ENCODE measurements at places on chromosomes 5 and 9. TPM values are rescaled to one million over a fixed set of nuclear protein-coding genes. Genes with fewer than 3 reads are reported as not detected.

- H3K27ac ChIP-seq = peak overlapping the region; percentile 88
- H3K36me3 ChIP-seq = no peaks in the 10 kb centered on the region
- no peaks in the 10 kb centered on the region for H3K27me3 ChIP-seq
- peaks cover 35% of the 10 kb centered on the region for H3K4me1 ChIP-seq
- peak overlapping the region; percentile 60 for H3K4me3 ChIP-seq
Observed at GRCh38 chr5:65483546-65484346, 2.0 kb upstream of the ADAMTS6 start.

Gene PKD2L2
- total RNA-seq = not detected

Gene SPATA31E1
- not detected for total RNA-seq

GRCh38 chr9:129383019-129383560 is 205.0 kb upstream of the IER5L start:
- no peaks in the 10 kb centered on the region for H3K36me3 ChIP-seq
- H3K4me3 ChIP-seq = peak overlapping the region; percentile 64
- peak overlapping the region; percentile 96 for H3K27ac ChIP-seq
- peaks cover 21% of the 10 kb centered on the region for H3K4me1 ChIP-seq
- no peaks in the 10 kb centered on the region for H3K27me3 ChIP-seq
- peak; percentile 92 for DNase-seq

- H3K4me3 ChIP-seq = no peak overlapping the region
- no peak overlapping the region for H3K27ac ChIP-seq
- H3K4me1 ChIP-seq = no peaks in the 10 kb centered on the region
Observed at GRCh38 chr9:131817627-131818026, 77.8 kb upstream of the RAPGEF1 start.

DNA sequence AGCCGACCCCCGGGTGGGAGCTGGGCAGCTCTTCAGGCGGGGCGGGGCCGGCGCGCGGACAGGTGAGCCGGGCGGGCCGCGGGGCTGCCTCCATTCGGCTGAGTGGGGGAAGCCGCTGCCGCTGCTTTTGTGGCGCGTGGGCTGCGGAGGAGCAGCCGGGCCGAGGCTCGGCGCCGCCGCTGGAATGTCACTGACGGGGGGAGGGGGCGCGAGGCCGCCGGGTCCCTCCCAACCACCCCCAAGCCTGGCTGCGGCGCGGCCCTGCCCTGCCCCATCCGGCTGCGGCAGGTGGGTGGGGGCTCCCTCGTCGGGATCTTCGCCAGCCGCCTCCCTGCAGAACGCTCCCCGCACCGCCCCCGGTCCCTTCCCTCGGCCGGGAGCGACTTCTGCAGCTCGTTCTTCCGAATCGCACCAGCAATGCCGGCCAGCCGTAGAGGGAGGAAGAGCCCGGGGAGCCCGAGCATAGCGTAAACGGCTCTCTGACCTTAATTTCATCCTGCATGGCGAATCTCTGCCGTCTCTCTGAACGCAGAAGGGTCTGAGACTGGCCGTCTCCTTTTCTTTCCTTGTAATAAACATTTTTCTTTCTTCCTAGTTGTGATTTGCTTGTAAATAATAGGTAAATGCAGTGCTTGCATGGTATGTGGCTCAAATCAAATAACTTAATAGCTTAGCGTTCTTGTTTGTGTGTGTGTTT is 505 bp downstream of the SPTAN1 start:
- H3K4me1 ChIP-seq = peaks cover 44% of the 10 kb centered on the region
- H3K36me3 ChIP-seq = no peaks in the 10 kb centered on the region
- no peaks in the 10 kb centered on the region for H3K27me3 ChIP-seq
- H3K27ac ChIP-seq = peak overlapping the region; percentile 96
- H3K4me3 ChIP-seq = peak overlapping the region; percentile 72

Gene LCN9
- not detected for total RNA-seq

DNA sequence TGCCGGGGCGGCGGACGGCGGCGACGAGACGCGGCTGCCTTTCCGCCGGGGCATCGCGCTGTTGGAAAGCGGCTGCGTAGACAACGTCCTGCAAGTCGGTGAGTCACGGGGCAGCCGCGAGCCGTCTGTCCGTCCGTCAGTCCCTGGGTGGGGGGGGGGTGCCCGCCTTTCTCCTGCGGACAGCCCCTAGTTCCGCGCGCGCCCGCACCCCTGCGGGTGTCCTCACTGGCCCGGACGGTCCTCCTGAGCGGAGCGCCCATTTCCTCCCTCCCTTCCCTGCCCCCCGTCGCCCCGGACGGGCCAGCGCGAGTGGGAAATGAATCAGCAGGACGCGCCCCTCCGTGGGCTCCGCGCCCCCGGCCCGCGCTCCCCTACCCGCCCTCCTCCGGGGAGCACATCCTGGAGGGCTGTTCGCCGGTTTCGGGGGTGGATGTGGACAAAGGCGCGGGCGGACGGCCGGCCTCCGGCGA is 828 bp downstream of the ZSWIM6 start:
- H3K27ac ChIP-seq = peak overlapping the region; percentile 74
- no peaks in the 10 kb centered on the region for H3K36me3 ChIP-seq
- peak overlapping the region; percentile 93 for H3K4me3 ChIP-seq
- peaks cover 45% of the 10 kb centered on the region for H3K4me1 ChIP-seq
- H3K27me3 ChIP-seq = no peaks in the 10 kb centered on the region

GRCh38 chr5:166370928-166371690 is 1920.3 kb upstream of the WWC1 start:
- H3K4me3 ChIP-seq = peak overlapping the region; percentile 9
- no peaks in the 10 kb centered on the region for H3K36me3 ChIP-seq
- no peaks in the 10 kb centered on the region for H3K27me3 ChIP-seq
- no peak overlapping the region for H3K27ac ChIP-seq

DNA sequence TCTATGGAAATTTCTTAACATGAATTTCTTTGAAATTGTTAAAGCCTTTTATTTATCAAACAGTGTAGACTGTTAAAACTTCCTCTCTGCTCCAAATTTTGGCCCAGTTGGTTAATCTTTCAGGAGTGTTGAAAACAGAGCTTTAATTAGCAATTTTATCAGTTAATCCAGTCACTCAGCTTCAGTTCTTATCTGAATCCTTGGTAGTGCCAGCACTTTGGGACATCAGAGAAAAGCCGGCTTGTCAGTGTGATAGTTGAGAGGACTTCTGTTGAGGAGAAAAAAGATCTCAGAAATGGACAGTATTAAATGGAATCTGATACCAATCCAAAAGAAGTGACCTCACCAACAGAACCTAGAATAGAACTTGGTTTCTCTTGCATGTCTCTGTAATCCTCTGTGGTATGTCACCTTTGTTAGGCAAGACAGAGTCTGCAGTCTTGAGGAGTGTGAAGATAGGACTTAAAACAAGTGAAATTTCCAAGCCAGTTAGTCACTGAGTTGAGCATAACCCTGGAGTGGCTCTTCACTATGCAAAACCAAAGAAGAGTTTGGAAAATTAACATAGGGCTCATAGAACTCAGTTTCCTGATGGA is 251.8 kb downstream of the NNT start:
- no peaks in the 10 kb centered on the region for H3K27me3 ChIP-seq
- DNase-seq = no peak
- H3K36me3 ChIP-seq = no peaks in the 10 kb centered on the region
- no peak overlapping the region for H3K4me3 ChIP-seq
- peaks cover 18% of the 10 kb centered on the region for H3K4me1 ChIP-seq
- no peak overlapping the region for H3K27ac ChIP-seq

Gene ECM2
- total RNA-seq = 1.2 TPM

- DNase-seq = peak; percentile 48
- H3K36me3 ChIP-seq = no peaks in the 10 kb centered on the region
- H3K4me3 ChIP-seq = peak overlapping the region; percentile 50
- no peak overlapping the region for H3K27ac ChIP-seq
Observed at GRCh38 chr5:73436535-73437100, 12.0 kb downstream of the FOXD1 start.

- no peak overlapping the region for H3K4me3 ChIP-seq
- H3K4me1 ChIP-seq = no peaks in the 10 kb centered on the region
- DNase-seq = no peak
- H3K27ac ChIP-seq = no peak overlapping the region
- no peaks in the 10 kb centered on the region for H3K27me3 ChIP-seq
Observed at GRCh38 chr5:179437341-179438001, 92.2 kb upstream of the ADAMTS2 start.

GRCh38 chr5:125661584-125661983 is 761.6 kb upstream of the GRAMD2B start:
- no peaks in the 10 kb centered on the region for H3K36me3 ChIP-seq
- H3K27ac ChIP-seq = no peak overlapping the region
- H3K4me3 ChIP-seq = no peak overlapping the region
- DNase-seq = no peak

Gene SLC6A3
- not detected for total RNA-seq

Gene CDC20B
- total RNA-seq = not detected

All from stomach (tissue), 19 donors.